ENCODE measurements at places on chromosomes 6 and 20. TPM values are rescaled to one million over a fixed set of nuclear protein-coding genes. Genes with fewer than 3 reads are reported as not detected.
A peak's percentile ranks its signal among the peaks of the same experiment; 100 is the strongest.

The BMP2 gene
- not detected for total RNA-seq

- peaks cover 10% of the 10 kb centered on the region for H3K4me1 ChIP-seq
- no peak overlapping the region for H3K27ac ChIP-seq
- DNase-seq: no peak
- H3K36me3 ChIP-seq: no peaks in the 10 kb centered on the region
- no peak overlapping the region for H3K4me3 ChIP-seq
Measured at GRCh38 chr6:137417396-137417795, 76.8 kb downstream of the OLIG3 start.

The SRMS gene
- total RNA-seq: not detected

GRCh38 chr20:40283689-40284088 lies 405.3 kb downstream of the MAFB start:
- H3K4me3 ChIP-seq: no peak overlapping the region
- H3K4me1 ChIP-seq: no peaks in the 10 kb centered on the region
- no peaks in the 10 kb centered on the region for H3K36me3 ChIP-seq
- DNase-seq: no peak
- no peak overlapping the region for H3K27ac ChIP-seq
- no peaks in the 10 kb centered on the region for H3K27me3 ChIP-seq

DNA sequence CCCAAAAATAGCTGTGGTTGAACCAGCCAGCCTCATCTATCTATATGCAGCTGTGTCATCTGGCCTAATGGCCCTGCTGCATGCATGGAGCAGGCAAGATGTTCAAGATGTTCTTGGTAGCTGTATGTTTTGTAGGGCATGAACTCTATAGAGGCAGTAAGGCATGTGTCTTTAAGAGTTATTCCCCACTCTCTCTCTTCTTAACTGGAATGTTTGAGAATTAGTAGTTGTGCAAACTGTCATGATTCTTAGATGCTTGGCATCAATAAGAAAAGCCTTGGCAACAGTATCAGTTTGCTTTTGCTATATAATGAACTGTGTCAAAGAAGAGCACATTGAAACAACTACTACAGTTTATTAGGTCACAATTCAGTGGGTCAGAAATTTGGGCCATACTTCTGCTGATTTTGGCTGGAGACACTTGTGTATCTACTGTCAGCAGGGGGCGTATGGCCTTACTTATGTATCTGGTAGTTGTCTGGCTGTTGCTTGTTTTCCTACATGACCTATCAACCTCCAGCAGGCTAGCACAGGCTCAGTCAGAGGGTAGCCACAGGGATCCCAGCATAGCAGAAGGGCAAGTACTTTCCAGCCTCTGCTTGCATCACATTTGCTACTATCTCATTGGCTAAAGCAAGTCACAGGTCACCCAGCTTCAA lies 56.1 kb upstream of the LAMP5 start:
- H3K36me3 ChIP-seq: no peaks in the 10 kb centered on the region
- H3K4me1 ChIP-seq: no peaks in the 10 kb centered on the region
- DNase-seq: no peak
- H3K27ac ChIP-seq: no peak overlapping the region
- H3K27me3 ChIP-seq: no peaks in the 10 kb centered on the region

- H3K27me3 ChIP-seq: peaks cover 1% of the 10 kb centered on the region
- no peak for DNase-seq
- H3K36me3 ChIP-seq: no peaks in the 10 kb centered on the region
- no peak overlapping the region for H3K27ac ChIP-seq
- H3K4me3 ChIP-seq: no peak overlapping the region
Measured at GRCh38 chr6:84272298-84272697, 44.9 kb upstream of the CEP162 start.

GRCh38 chr20:24043294-24043693 lies 54.7 kb upstream of the GGTLC1 start:
- peaks cover 11% of the 10 kb centered on the region for H3K4me1 ChIP-seq
- DNase-seq: no peak
- H3K27me3 ChIP-seq: no peaks in the 10 kb centered on the region
- no peak overlapping the region for H3K4me3 ChIP-seq
- H3K36me3 ChIP-seq: no peaks in the 10 kb centered on the region

GRCh38 chr6:153947808-153948447 lies 91.1 kb upstream of the OPRM1 start:
- H3K27me3 ChIP-seq: no peaks in the 10 kb centered on the region
- no peaks in the 10 kb centered on the region for H3K4me1 ChIP-seq
- no peaks in the 10 kb centered on the region for H3K36me3 ChIP-seq
- no peak overlapping the region for H3K4me3 ChIP-seq
- DNase-seq: peak; percentile 3
- H3K27ac ChIP-seq: no peak overlapping the region

The CLVS2 gene
- total RNA-seq: not detected

DNA sequence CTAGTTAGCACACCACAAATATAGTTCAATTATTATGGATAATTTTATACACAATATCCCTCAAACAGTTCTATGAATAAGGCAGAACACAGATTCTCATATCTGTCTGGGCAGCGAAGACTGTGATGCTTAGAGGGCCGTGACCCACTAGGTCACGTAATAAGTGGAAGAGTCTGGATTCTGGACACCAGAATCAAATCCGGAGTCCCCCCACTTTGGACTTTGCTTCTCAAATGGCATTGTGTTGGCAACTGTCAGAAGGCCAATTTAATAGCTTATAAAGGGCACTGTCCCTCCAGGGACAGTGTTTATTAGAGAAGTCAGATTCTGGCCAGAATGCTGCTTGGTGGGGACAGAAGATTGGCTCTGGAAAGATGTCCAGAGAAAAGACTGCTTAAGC lies 6.8 kb upstream of the CCDC167 start:
- H3K4me3 ChIP-seq: no peak overlapping the region
- no peak overlapping the region for H3K27ac ChIP-seq
- peaks cover 71% of the 10 kb centered on the region for H3K4me1 ChIP-seq
- no peaks in the 10 kb centered on the region for H3K36me3 ChIP-seq
- no peaks in the 10 kb centered on the region for H3K27me3 ChIP-seq

The ZC3H12D gene
- 251 TPM for total RNA-seq

DNA sequence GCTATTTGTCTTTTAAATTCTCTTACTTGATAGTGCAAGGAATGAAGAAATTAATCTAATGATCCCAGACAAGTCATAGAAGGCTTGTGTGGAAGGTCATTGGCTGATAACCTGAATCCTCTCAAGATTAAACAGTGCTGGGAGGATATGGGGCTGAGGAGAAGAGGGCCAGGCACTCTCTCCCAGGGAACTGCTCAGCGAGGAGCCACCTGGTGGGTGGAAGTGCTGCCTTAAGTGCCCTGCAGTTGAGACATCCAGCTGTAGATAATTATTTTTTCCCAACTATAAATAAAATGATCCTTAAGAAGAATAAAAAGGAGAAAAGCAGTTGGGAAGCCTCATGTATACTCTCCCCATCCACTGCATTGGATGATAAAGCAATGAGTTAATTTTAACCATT lies 47.9 kb downstream of the BTBD3 start:
- H3K4me3 ChIP-seq: no peak overlapping the region
- H3K36me3 ChIP-seq: no peaks in the 10 kb centered on the region

- H3K4me3 ChIP-seq: no peak overlapping the region
- H3K4me1 ChIP-seq: no peaks in the 10 kb centered on the region
- H3K27ac ChIP-seq: no peak overlapping the region
Measured at GRCh38 chr6:168606722-168607121, 165.7 kb downstream of the SMOC2 start.

GRCh38 chr6:23180504-23181293 lies 611.3 kb downstream of the HDGFL1 start:
- no peak for DNase-seq
- no peak overlapping the region for H3K4me3 ChIP-seq
- no peaks in the 10 kb centered on the region for H3K4me1 ChIP-seq
- no peak overlapping the region for H3K27ac ChIP-seq
- no peaks in the 10 kb centered on the region for H3K27me3 ChIP-seq

- H3K4me3 ChIP-seq: no peak overlapping the region
- H3K27ac ChIP-seq: no peak overlapping the region
- DNase-seq: no peak
- H3K4me1 ChIP-seq: no peaks in the 10 kb centered on the region
Measured at GRCh38 chr6:133501675-133502270, 260.6 kb downstream of the EYA4 start.

- no peak overlapping the region for H3K27ac ChIP-seq
- no peak for DNase-seq
- H3K4me1 ChIP-seq: no peaks in the 10 kb centered on the region
- H3K4me3 ChIP-seq: no peak overlapping the region
- no peaks in the 10 kb centered on the region for H3K36me3 ChIP-seq
Measured at GRCh38 chr20:54680872-54681619, 205.7 kb downstream of the DOK5 start.

- no peaks in the 10 kb centered on the region for H3K36me3 ChIP-seq
- no peaks in the 10 kb centered on the region for H3K4me1 ChIP-seq
- no peak overlapping the region for H3K27ac ChIP-seq
- no peak for DNase-seq
Measured at GRCh38 chr20:47801759-47802158, 16.5 kb upstream of the SULF2 start.

- H3K4me3 ChIP-seq: peak overlapping the region; percentile 98
- peaks cover 53% of the 10 kb centered on the region for H3K4me1 ChIP-seq
- no peak for DNase-seq
- peak overlapping the region; percentile 92 for H3K27ac ChIP-seq
- peaks cover 4% of the 10 kb centered on the region for H3K36me3 ChIP-seq
Measured at GRCh38 chr6:53347250-53347920, 1.4 kb downstream of the ELOVL5 start.

- no peaks in the 10 kb centered on the region for H3K4me1 ChIP-seq
- H3K27ac ChIP-seq: no peak overlapping the region
- no peaks in the 10 kb centered on the region for H3K27me3 ChIP-seq
Measured at GRCh38 chr6:44701038-44701636, 313.6 kb downstream of the CDC5L start.

GRCh38 chr20:15318682-15319081 lies 981.3 kb upstream of the FLRT3 start:
- no peak for DNase-seq
- no peaks in the 10 kb centered on the region for H3K27me3 ChIP-seq
- no peaks in the 10 kb centered on the region for H3K4me1 ChIP-seq

DNA sequence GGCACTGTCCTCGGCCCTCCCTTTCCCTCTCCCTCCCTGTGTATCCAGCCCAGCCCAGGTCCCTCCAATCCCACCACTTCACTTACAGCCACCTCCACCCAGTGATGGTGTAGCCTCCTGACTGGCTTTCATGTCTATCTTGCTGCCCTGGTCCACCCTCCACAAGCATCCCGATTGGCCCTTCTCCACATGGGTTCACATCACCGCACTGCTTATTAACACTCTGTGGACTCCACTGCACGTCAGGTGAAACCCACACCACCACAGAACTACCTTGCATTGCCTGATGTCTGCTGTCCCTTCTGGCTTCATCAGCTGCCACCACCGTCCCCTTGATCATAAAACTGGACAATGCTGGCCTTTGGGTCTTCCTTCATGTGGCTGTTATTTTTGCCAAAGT lies 220.4 kb upstream of the ARID1B start:
- peaks cover 2% of the 10 kb centered on the region for H3K27me3 ChIP-seq
- no peak for DNase-seq
- no peak overlapping the region for H3K4me3 ChIP-seq

- no peaks in the 10 kb centered on the region for H3K4me1 ChIP-seq
- H3K27ac ChIP-seq: no peak overlapping the region
- no peak overlapping the region for H3K4me3 ChIP-seq
- H3K36me3 ChIP-seq: no peaks in the 10 kb centered on the region
Measured at GRCh38 chr6:145838305-145838704, 23.7 kb upstream of the FBXO30 start.

DNA sequence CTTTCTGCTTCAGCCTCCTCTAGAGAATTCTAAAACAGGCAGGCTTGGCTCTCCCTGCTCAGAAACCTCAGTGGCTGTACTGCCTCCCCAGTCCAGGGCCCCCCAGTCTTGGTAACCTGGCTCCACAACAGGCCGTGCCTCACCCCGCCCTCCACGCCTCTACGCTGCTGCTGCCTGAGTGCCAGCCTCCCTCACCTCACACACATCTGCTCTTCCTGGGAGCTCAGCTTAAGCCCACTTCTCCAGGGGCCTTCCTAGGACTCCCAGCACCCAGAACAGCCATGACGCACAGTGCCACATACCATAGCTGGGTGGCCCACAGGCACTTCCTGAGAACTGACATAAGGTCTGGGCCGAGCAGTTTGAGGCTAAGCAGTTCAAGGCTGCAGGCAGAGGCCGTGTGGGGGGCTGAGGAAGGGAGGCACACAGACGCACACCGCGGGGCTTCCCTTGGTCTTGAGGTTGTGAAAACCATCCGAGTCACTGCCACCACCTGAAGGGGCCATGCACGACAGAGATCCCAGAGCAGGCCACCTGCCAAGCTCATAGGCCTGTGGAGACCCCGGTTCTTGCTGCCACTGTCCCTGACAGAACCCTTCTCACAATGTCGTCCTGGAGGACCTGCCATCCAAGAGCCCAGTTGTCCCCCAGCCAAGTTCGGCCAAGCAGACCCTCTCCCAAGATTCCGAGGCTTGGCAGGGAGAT lies 42.6 kb downstream of the DSTN start:
- no peak for DNase-seq
- H3K27me3 ChIP-seq: no peaks in the 10 kb centered on the region
- H3K4me3 ChIP-seq: no peak overlapping the region
- no peaks in the 10 kb centered on the region for H3K36me3 ChIP-seq
- H3K4me1 ChIP-seq: peaks cover 37% of the 10 kb centered on the region

Data from CD4-positive, CD25-positive, alpha-beta regulatory T cell (primary cell).